Endothelial cell of umbilical vein (primary cell): ENCODE measurements at places on chromosomes 6 and 20.
A peak's percentile ranks its signal among the peaks of the same experiment; 100 is the strongest.

DNA sequence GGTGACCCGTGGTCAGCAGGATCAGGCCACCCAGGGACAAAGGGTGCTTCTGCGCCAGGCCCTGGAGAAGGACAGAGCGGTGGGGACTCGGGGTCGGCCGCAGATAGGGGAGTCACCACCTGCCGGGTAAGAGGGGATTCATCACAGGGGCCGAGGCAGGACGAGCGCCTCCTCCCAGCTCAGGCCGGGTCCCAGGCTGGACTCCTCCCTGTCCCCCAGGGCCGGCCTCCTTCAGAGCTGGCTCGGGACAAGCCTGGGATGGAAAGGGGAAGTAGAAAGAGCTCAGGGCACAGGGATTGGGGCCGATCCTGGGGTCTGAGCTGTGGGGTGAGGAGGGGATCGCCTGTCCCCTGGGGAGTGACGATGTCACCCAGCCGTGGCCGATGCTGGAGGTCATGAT is 154.6 kb upstream of the PROKR2 start:
- no peak for DNase-seq

GRCh38 chr20:18019068-18019467 is 38.6 kb downstream of the OVOL2 start:
- DNase-seq, result no peak

DNA sequence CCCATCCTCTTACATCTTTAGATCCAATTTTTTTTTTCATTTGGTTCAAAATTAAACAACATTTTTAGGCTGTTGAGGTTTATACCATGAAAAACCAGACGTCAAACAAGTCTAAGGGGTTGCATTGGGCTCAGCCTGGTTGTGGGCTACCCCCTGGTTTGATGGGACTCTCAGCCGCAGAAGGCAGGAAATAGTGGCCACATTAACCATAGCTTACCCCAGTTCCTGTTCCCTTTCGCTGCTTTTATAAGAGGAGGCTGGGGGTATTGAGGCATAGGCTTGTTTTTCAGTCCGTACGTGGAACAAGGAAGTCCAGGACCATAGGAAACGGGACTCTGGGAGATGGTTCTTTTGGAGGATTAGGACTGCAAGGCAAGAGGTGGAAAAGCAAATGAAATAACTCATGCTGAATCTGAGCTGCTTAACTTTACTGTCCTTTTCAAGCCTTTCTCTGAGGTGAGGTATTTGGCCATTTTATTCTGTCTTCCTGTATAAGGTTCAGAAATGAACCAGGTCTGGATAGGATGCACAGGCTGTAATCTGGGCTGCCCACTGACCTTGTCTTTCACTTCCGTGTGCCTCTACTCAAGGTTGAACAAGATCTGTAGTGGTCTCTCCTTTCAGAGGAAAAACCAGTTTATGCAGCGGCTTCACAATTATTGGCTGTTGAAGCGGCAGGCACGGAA is 7.7 kb downstream of the BRPF3 start:
- DNase-seq, result no peak

GRCh38 chr6:14452567-14453527 is 335.3 kb downstream of the CD83 start:
- no peak for DNase-seq

DNA sequence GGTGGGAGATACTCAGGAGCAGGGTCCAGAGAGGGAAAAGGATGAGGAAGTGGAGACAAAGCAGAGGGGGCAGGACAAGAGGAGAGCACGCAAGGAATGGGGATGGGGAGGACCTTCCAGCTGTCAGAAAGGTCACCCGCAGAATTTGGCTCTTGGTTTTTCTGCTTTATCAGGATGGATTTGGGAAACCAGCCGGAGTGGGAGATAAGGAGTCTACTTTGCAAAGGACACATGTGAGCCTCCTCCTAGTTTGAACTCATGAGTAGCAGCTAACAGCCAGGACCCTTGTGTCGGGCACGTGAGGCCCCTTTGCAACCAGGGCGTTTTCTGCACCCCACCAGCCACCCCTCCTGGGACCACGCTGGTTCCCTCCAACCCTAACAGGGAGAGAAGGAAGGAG is 7.6 kb upstream of the MICA start:
- no peak for DNase-seq

GRCh38 chr20:47576516-47577033 is 74.9 kb downstream of the NCOA3 start:
- DNase-seq, result peak; percentile 95

- DNase-seq, result peak; percentile 44
Observed at GRCh38 chr6:27139756-27140579, 107.5 kb upstream of the PRSS16 start.

DNA sequence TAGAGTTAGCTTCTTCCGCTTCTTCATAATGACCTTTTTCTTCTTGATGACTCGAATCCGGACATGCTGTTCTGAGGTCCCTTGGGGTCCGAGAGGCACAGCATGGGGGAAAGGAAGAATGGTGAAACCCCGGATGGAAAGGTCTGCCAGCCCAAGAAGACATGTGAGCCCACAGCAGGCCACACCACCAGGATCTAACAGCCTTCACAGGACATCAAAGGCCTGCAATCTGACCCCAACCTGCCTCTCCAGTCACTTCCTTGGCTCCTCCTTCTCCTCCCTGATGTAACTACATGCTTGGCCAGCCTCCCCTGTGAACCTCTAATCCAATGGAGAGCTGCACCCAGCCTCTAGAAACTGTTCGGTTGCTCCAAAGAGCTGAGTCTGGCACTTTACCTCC is 1.6 kb downstream of the CPXM1 start:
- no peak for DNase-seq

DNA sequence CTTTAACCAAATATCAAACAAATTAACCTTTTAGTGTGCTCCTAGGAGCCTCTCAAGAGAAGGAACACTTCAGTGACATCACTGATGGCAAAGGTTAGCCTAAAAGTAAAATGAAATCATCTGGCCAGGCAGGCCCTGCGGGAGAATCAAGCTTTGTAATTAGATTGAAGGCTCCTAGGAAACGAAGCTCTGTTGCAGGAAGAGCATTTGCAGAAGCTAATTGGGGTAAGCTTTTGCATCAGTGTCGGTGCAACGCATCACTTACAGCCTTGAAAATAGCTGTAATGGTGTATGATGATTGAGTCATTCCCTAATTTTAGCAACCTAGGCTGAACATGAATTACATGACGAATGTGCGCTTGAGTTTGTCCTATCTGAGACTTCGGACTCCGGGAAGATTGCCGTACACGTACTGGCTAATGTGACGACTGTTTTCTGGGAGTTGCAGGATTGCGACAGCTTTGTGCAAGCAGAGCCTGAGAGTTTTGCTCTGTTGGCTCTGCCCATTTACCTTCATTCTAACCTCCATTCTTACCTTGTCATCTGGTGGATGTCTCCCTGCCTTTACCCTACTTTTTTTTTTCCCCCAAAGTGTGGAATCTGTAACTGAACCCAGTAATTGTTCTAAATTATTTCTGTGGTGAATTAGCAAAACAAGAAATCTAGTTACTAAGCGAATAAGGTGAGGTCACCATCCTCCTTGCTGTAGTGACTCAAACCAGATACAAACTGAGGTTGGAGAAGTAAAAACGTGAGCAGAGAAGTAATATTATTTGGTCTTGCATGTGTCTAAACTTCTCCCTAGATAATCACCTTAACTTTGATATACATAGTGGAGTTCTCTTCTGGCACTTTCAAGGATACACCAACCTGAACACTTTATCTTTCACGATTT is 675.9 kb upstream of the CITED2 start:
- no peak for DNase-seq

GRCh38 chr20:62741191-62741691 is 32.6 kb downstream of the NTSR1 start:
- DNase-seq, result peak; percentile 28

- DNase-seq, result no peak
Observed at GRCh38 chr20:60573003-60573680, 614.9 kb downstream of the CDH26 start.

DNA sequence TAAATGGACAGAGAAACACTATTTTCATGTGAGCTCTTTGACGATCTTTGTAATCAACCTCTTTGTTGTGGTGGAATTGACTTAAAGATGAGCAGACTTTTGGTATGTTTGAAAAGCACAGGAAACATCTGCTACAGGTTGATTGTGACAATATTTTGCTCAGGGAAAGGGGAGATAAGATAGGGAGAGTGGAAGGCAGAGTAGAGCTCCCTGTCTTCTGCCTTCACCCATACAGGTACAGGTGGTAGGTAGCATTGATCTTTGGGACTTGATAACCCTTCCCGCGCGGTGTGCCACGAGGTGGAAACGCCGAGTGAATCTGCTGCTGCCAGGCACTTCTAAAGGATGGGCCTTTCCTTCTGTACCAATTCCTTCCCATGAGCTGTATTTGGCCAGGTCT is 183.6 kb downstream of the UTRN start:
- DNase-seq, result no peak

GRCh38 chr6:5466281-5467136 is 205.2 kb downstream of the FARS2 start:
- DNase-seq, result peak; percentile 53

GRCh38 chr6:97813889-97814567 is 531.0 kb upstream of the MMS22L start:
- DNase-seq, result no peak

- no peak for DNase-seq
Observed at GRCh38 chr6:128259730-128260685, 260.4 kb downstream of the PTPRK start.

DNA sequence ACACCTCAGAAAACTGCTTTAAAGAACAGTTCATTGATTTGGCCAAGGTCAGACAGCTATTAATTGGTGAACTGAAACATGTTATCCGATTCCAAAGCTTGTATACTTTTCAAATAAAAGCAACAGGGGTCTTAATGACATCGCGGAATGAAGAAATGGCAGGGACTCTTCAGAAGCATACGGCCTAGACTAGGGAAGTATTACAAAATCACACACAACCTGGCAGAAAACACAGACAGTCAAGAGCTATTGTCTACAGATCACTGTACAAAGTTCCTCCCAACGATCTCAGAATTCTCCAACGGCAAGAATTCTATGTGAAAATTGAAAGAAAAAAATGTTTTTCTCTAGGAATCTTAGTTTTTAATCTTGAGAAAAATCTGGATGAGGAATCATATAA is 105.5 kb downstream of the PTPRK start:
- DNase-seq, result no peak

- no peak for DNase-seq
Observed at GRCh38 chr20:50186987-50187402, 3.6 kb upstream of the CEBPB start.

DNA sequence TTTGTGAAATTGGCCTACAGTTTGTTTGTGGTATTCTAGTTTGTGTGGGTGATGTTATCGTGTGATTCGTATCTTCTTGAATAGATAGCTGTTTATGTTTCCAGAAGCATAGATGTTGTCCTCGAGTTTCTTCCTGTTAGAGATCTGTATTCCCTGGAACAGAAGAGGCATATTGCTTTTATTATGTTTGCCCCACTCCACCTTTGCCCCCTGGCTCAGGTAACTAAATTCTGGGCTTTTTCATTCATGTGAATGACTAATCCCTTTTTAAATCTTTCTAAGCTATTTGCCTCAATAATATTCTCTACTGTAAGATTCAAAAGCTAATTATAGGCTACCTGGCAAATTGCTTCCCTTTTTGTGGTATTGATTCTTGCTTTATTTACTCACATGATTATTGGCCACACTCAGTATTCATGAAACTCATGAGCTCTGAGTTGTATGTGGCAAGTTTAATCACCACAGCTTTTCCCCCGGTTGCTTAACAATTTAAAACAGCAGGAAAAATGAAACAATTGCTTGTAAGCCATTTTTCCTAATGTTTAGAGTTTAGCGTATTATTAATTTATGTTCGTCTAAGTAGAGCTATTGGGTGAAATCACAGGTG is 12.6 kb downstream of the RNF217 start:
- DNase-seq, result no peak

DNA sequence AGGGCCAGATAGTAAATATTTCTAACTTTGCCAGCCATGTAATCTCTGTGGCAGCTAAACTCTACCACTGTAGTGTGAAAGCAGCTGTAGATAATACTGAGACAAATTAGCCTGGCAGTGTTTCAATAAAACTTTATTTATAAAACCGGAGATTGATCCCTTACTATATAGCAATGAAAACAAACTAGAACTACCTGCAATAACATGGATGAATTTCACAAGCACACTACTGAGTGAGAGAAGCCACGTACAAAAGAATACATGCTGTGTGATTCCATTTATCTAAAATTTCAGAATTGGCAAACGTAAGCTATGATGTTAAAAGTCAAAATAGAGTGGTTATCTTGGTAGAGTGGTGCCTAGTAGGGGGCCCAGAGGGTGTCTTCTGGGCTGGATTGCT is 198.7 kb upstream of the SGK1 start:
- DNase-seq, result no peak

DNA sequence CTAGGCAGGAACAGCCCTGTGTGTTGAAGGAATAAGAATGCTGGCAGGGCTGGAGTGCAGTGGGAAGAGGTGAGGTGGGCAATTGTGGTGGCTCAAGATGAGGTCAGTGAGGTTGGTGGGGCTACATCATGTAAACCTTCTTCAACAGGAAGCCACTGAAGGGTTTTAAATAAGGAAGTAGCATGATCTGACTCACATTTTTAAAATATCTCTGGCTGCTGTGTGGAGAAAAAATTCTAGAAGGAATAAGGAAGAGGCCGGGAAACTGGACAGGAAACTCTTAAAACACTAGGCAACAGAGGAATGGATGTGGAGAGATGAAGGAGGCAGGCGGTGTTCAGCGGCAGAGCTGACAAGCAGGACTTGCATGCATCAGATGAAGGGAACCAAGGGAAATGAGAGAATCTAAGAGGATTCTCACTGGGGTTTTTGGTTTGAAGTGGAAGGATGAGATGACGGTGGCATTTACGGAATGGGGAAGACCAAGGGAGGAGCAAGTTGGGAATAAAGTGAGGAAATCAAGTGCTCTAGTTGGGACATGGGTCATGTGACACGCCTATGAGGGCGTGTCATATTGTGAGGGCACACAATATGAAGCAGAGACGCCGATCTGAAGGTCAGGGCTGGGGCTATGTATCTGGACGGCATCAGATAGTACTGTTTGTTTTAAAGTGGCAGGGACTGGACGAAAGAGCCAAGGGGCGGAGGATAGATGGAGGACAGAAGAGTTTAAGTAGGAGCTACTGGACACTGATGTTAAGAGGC is 18.2 kb downstream of the TMEM242 start:
- peak; percentile 85 for DNase-seq

- DNase-seq, result no peak
Observed at GRCh38 chr6:150291968-150292710, 76.7 kb upstream of the IYD start.

DNA sequence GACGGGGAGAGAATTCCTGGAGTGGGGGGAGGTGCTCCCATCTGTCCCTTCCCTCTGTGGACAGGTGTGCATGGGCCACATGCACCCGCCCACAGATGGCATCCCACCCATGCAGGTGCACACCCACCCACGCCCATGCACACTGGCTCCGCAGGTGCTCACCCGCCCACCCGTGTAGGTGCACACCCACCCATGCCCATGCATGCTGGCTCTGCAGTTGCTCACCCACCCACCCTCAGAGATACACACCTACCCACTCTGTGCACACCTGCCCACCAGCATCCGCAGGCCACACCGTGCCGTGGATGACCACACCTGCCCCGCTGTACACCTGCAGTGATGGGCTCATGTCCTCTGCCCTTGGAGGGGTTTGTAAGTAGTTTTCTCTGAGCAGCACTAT is 132.0 kb downstream of the PHACTR3 start:
- DNase-seq, result no peak
